ENCODE measurements at places on chromosomes 6 and 20.

DNA sequence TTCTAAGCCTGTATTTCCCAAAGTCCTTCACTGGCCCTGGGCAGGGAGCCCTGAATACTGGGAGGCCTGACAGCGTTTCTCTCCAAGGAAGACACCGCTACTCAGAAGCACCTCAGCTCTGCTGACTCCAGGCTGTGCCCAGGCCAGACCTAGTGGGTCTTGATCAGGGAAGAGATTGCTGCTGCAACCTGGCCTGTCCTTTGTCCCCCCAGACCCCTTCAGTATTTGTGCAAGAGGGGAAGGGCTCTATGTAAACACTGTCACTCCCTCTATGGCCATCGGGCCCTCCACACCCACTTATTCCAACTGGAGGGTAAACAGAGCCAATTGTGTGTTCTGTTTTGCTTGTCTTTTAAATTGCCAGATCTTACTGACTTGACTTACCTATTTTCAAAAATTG lies 20.6 kb downstream of the PLEKHG1 start:
- no peak for DNase-seq

DNA sequence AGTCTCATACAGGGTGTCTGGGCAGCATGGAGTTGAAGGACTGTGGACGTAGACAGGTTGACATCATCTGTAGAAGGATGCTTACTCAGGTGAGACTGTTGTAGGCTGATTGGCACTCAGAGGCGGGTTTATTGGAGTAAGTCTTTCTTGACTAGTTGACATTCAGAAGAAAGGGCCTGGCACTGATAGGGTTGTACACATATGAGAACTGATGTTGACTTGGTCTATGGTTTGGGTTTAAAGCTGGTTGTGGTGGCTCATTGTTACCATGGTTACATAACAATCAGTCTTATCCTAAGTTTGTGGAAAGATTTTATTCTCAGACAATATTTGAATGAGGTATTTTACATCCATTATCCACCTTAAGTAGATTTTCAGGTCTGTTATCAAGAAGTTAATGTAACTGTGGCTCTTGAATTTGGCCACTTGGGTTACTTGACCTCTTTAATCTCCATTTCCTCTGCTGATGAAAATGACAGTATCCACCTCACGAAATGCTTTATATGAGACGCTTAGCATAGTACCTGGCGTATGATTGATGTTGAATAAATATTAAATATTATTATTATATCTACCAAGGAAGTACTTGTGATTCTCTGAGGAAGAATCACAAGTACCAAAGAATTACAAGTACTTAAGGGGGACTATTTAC lies 109.3 kb downstream of the DNAH8 start:
- DNase-seq, result no peak

DNA sequence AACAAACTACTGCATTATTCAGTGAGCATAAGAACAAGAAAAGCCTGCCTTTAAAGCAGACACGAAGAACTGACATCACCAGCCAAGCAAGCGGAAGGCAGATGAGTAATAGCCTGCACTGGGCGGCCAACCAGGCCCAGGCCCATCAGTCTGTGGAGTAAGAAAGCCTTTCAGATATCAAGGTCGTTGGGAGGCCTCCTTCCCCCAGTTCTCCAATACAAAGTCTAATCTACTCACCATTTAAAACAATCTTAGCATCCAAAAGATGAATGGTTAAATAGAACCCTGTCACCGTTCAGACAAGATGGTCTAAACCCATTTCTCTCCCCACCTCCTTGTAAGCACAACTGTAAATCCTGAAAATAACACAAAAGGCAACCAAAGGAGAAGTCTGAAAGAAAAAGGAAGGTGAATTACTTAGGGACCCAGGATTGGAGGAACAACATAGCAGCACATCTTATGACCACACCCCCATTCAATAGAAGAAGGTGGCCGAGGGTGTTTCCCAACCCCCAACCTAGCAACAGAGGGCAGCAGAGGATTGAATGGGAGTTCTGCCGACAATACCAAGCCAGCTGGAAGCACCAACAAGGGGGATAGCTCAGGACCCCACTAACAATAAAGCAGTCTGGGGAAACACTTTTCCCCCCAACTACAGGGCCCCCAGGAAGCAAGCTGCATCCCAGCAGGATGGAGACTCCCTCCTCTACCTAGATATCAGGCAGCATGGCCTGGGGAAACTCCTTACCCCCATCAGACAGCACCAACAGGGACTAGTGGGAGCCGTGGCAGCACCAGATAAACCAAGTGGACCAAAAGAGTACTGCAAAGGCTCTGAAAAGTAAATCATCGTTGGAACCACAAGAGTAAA lies 67.9 kb downstream of the ZHX3 start:
- DNase-seq, result no peak

GRCh38 chr20:57960803-57961575 lies 251.2 kb upstream of the PMEPA1 start:
- DNase-seq, result no peak

GRCh38 chr6:76221525-76221924 lies 149.1 kb upstream of the IMPG1 start:
- no peak for DNase-seq

DNA sequence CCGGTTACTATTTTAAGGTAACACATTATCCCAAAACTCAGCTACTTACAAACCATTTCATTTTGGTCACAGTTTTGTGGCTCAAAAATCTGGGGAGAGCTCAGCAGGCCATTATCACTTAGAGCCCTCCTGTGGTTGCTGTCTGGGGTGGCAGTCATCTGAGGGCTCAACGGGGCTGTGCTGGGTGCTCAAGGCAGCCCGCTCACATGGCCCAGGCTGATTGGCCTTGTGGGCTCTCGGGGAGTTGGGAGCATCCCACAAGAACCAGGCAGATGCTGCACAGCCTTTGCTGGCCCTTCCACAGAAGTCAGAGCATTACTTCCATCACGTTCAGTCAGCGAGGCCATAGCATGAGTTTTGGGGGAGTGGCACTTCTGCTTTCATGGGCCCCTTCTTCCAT lies 6.3 kb upstream of the VSX1 start:
- DNase-seq, result no peak
